ENCODE measurements at places on chromosomes 5 and 9.

GRCh38 chr5:59615272-59615671, 278.3 kb downstream of the PDE4D start:
- no peak for DNase-seq

- DNase-seq, result no peak
These were observed 102.8 kb downstream of the SMIM15 start for GRCh38 chr5:61059499-61059898.

DNA sequence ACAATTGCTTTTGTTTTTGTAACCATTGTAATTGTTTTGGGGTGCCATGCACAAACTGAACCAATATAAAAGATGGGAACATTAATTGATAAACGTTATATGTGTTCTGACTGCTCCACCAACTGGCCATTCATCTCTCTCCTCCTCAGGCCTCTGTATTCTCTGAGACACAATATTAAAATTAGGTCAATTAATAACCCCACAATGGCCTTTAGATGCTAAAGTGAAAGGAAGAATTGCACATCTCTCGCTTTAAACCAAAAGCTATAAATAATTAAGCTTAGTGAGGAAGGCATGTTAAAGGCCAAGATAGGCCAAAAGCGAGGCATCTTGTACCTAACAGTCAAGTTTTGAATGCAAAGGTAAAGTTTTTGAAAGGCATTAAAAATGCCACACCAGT, 448.4 kb upstream of the ITGA1 start:
- no peak for DNase-seq

DNA sequence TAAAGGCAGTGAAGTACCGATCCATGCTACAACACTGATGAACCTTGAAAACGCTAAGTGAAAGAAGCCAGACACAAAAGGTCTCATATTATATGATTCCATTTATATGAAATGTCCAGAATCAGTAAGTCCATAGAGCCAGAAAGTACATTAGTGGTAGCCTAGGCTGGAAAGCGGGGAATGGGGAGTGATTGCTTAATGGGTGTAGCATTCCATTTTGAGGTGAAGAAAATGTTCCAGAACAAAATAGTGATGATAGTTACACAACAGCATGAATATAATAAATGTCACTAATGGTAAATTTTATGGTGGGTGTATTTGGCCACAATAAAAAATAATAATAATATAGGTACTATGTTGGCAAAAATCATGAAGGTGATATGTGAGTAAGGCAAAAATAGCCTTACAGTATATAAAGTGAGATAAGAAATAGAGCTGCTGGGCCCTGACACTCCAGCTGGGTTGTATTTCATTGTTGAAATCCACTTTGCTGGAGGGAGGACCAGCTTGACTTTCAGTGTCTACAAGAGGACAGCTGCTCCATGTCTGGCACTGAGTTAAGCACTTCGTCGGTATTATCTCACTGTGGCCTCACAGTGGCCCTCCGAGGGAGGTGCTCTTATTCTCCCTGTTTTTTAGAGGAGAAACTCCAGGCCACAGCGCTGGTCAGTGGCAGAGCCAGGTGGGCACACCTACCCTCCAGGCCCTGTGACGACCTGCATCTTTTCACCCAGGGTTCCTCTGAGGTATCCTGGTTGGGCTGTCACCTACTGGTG, 22.4 kb upstream of the ANGPTL2 start:
- no peak for DNase-seq

DNA sequence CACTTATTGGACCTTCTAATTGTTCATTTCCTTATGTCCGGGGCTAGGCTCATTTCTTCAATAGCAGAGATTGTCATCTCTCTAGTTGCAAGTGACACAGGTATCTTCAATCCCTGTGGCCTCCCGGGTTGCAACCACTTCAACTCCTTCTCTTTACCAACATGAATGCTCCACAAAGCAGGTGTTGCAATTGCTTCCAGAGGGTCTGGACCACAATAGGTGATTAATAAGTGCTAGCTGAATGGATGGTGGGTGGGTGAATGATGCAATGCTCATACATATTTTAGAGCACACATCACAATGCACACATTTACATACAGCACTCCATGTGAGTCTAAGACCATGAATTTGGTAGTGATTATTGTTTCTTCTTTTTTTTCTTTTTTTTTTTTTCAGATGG, 2.6 kb downstream of the CEMIP2 start:
- no peak for DNase-seq

DNA sequence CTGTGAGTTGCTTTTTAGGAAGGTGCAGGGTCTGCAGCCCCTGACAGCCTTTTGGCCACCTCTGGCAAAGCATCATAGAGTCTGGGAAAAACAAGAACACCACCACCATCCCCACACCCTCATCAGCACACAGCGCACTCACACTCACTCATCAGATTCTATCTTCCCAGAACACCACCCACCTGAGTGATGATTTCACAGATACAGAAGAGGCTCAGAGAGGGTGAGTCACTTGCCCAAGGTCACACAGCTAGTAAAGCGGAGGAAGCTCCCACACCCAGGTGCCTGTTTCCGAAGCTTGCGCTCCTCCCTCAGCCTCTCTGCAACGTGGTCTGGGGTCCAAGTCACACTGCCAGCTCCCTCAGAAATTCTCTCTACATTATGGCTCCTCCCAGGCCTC, 41.8 kb upstream of the HRH2 start:
- no peak for DNase-seq

- DNase-seq, result no peak
These were observed 34.6 kb downstream of the ANGPTL2 start for GRCh38 chr9:127087836-127088235.

GRCh38 chr5:170466988-170467707, 36.7 kb upstream of the KCNIP1 start:
- peak; percentile 11 for DNase-seq

GRCh38 chr5:94832685-94833084, 214.2 kb downstream of the SLF1 start:
- DNase-seq, result no peak

DNA sequence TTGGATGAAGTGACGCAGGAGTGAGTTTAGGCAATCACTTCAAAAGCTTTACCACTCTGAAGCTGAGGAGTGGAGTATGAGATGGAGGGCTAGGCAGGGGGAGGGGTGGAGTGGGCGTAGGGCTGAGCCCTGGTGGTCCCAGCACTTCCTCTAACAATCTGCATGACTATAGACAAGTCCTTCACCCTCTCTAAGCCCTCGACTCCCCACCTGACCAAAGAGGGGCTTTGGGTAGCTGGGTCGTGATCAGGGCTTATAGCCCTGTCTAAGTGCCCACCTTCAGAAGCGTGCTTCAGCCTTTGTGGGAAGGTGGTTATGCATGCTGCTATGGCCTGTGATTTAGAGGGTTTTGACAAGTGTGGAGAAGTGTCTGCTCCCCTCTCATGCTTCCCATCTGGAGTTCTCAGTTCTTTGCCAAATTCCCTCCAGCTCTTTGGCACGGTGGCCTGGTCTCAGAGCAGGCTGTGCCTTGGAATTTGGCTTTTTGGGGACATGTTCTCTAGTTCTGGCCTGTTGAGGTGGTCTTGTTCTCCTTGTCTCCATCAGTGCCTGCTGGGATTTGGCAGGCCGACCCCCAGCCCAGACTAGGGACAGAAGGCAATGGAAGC, 53.0 kb downstream of the ACTBL2 start:
- DNase-seq, result no peak

GRCh38 chr9:63817622-63818518, 1467.1 kb downstream of the FOXD4L5 start:
- peak; percentile 86 for DNase-seq

GRCh38 chr9:115285836-115286235, 167.9 kb upstream of the TNC start:
- DNase-seq, result no peak

All from GM12865 (cell line).